NCI-H82 (cell line): ENCODE measurements at places on chromosomes 16 and 17.
A peak's percentile ranks its signal among the peaks of the same experiment; 100 is the strongest.

DNA sequence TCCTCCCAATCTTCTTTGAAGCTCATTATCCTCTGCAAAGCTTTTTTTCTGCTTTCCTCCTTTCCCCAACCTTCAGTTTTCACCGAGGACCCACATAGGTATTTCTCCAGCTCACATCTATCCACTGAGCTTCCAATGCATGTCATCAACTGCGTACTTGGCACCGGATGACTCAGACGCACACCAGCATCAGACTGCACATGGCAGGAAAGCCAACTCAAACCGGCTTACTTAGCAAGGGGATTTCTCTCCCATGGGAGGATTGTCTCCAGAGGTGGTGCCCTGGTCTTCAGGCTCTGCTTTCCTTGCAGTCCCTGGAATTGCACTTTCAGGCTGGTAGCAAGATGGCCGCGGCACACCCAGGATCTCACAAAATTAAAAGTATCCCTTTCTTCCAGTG lies 1.7 kb upstream of the AKTIP start:
- peak; percentile 63 for DNase-seq

GRCh38 chr16:27805828-27806351 lies 255.9 kb downstream of the KATNIP start:
- no peak for DNase-seq

DNA sequence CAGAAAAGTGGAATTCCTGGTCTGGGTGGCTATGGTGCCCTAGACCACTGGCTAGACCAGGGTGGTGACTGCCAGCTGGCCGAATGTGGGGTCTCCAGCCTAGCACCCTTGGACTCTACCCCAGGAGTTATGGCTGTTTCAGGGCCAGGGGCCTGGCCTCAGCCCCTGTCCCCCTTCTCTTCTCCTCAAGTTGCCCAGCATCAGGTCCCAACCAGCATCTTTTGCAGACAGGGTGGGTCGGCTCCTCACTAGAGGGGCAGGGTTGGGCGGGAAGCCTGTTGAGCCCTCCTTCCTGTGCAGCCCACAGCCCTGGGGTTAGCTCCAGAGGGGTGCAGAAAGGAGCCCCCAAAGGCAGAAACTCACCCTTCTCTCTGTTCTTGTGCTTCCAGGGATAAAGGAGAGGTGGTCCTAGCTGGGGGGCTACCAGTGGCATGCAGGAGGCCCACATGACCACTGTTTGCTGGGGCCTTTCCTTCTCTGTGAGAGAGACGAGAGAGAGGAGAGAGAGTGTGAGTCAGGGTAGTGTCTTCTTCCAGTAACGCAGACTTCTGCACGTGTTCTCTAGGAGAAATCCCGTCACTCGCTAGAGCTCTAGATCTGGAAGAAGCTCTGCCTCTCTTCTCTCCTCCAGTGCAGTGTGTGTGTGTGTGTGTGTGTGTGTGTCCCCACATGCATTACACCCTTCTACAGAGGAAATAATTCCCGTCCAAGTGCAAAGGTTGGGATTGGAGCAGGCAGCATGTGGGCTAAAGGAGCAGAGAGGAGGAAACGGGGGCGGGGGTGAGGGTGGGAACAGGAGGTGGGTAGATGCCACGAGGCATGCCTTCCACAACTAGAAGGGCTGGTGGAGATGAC lies 209.4 kb downstream of the SEC14L1 start:
- no peak for DNase-seq

- DNase-seq, result no peak
Measured at GRCh38 chr16:70594569-70594968, 51.8 kb upstream of the IL34 start.

- peak; percentile 44 for DNase-seq
Measured at GRCh38 chr16:54928016-54928356, 2.7 kb upstream of the IRX5 start.

DNA sequence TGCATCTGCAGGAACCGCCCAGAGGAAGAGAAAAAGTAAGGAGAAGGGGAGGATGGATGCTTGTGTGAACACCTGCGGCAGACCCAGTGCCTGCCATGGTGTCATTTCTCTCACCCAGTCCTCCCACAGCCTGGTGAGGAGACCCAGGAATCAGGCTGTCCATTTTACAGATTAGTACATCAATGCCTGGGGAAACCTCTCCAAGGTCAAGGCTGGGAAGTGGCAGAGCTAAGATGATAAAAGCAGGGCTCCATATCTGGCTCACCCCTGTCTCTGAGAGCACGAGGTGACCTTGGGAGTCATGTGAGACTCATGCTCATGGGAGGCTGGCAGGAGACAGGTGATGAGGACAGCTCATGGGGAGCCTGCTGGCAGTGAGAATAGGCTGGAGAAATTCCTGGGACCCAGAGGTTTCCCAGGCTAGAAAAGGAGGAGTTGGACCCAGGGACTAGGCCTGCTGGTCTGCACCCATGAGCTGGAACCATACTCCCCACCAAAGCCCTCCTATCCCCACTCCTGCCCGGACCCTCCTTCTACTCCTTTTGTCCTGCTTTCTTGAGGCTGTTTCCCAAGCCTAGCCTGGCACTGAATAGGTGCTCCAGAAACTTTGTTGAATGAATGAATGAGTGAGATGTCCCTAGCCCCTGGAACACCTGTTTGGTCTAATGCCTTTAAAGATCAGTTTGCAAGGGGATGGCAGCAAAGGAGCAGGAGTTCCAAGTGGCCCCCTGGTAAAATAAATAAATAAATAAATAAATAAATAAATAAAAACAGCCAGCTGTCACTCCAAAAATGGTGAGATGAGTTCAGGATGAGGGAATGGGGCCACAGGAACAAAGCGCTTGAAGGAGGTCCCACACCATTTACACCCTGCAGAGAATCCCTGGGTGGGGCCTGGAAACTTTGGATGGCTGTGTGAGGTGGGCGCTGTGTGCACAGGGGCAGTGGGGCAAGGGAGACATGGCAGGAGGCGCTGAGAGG lies 1.6 kb downstream of the ZNF629 start:
- no peak for DNase-seq

DNA sequence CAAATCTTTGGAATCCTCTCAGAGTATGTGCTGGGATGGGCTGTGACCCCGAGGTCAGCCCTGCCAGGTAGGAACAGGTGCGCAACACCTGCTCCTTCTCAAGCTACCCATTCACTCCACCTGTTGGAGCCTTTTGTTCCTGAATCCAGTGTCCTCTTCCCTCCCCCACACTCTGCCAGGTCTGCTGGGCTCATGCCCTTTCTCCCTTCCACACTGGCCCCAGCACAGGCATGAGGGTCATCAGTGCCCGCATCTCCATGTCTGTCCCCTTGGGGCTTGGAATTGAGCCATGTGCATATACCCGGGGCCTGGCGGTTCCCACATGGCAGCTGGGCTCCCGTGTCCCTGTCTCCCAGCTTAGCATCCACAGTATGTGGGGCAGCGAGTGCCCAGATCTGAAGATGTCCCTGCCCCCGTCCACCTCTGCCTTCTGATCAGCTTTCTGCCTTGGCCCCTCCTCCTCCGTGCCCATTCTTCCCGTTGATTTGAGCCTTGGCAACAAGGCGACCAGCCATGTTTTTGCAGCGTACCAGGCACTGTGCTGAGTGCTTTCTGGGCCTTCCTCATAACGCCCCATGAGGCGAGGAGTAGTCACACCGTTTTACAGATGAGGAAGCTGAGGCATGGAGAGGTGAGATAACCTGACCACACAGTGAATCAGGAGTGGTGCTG lies 102.2 kb downstream of the RAP1GAP2 start:
- no peak for DNase-seq

GRCh38 chr17:78417531-78417909 lies 39.1 kb downstream of the PGS1 start:
- no peak for DNase-seq

DNA sequence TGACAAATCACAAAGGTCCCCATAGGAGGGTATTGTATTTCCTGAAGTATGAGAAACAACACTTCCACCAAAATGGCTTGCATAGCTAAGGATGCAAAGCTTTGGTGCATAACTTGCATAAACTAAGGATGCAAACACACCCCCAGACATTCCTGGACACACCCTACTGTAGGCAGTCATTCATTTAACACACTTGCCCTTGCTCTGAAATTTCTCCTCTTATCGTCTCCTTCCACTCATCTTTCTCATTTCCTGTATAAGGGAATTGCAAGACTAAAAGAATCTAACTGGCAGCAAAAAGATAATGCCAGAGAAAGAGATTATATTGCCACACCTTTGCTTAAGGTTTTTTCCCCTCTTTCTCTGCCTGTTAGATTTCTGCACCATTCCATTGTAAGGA lies 28.3 kb downstream of the CHD9 start:
- DNase-seq, result no peak

DNA sequence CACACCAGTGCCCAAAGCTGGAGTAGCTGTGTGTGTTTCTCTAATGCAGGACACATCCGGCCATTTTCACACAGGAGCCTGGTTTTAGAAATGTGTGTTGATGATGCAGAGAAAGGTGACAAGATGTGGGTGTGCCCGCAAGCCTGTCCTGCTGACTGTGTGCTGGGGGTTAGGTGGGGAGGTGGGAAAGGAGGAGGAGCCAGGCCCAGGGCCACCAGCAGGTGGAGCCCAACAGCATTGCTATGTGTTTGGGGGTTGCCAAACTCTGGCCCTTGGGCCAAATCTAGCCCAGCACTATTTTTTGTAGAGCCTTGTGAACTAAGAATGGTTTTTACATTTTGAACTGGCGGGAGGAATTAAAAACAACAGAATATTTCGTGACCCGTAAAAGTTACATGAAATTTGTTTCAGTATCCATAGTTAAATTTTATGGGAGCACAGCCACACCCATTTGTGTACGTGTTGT lies 61.7 kb upstream of the LGALS9 start:
- peak; percentile 71 for DNase-seq

- no peak for DNase-seq
Measured at GRCh38 chr17:4584917-4585637, 748 bp downstream of the SMTNL2 start.

GRCh38 chr17:67998466-67998865 lies 2.2 kb upstream of the C17orf58 start:
- DNase-seq, result no peak

DNA sequence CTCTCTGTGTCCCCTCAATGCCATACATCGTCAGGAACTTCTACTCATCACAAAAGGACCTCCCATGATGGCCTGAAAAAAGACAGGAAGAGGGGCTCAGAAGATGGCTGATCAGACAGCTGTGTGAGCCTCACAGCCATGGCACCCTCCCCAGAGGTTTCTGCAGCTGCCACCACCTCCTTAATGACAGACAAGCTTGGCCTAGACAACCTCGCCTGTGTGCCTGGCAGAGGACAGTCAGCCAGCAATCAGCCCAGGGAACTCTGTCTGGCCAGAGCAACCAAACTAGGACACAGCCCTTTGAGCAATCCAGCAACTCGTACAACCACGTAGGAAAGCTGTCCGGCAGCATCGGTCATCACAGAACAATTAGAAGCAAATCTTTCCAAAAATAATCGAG lies 54.2 kb upstream of the MED9 start:
- no peak for DNase-seq

GRCh38 chr16:15990902-15991301 lies 41.5 kb downstream of the ABCC1 start:
- peak; percentile 35 for DNase-seq

GRCh38 chr16:3536271-3536731 lies 35.5 kb downstream of the CLUAP1 start:
- no peak for DNase-seq

DNA sequence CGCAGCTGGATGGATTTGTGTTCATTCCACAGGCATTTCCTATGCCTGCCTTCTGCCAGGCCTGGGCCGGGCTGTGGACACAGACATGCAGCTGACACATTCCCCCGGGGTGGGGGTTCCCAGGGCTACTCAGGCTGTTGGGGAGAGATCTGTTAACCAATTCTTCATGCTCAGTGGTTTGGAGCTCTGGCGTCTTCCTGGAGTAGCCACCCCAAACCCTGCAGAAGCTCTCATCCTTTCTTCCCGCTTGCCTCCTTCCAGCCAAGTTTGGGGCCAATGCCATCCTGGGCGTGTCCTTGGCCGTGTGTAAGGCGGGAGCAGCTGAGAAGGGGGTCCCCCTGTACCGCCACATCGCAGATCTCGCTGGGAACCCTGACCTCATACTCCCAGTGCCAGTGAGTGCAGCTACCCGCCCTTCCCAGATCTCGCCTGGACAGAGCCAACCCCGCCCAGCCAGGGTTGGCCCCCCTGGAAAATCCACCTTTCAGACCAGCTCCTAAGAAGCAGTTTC lies 2.6 kb downstream of the ENO3 start:
- DNase-seq, result no peak

- no peak for DNase-seq
Measured at GRCh38 chr17:66947311-66947710, 17.2 kb upstream of the CACNG4 start.

GRCh38 chr16:88377961-88378360 lies 4.8 kb upstream of the ZNF469 start:
- DNase-seq, result no peak

DNA sequence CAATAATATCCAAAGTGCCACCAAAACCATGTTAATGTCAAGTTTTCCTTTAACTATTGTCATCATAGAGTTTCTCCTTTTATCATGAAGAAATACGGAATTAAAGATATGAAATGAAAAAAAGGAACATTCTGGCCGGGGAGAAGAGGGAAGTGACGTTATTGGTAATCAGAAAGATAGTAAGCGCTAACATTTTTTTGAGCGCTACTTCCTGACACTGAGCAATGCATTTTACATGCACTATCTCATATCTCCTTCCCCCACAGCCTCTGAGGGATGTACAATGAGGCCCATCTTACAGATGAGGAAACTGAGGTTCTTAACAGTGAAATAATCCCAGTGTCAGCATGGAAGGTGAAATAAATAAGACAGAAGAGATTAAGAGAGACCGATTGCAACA lies 410.9 kb downstream of the SOX9 start:
- no peak for DNase-seq

DNA sequence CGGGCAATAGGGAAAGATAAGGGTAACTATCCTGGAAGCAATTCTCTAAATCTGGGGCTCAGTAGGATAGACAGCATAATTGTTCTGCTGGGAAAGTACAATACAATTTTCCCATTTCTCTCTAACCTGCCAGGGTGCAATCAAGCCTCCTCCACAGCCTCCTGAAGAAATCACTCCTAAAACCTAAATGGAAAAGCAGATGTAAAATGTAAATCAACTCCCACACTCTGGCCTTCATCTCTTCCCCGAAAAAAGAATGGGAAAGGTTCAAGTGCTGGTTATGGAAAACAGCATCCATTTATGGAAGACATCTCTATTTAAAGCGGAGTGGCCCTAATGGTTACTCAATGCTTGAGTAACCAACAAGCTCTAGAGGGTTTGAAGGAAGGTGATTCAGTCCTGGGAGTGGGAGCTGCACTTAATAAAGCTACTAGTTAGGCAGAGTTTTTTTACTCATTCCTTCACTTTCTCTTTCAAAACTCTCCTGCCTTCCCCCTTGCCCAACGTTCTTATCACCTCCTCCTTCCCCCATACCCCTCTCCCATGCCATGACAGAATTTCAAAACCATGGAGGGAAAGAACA lies 5.1 kb downstream of the MMD start:
- DNase-seq, result peak; percentile 34

GRCh38 chr17:56109836-56110235 lies 43.4 kb upstream of the ANKFN1 start:
- peak; percentile 11 for DNase-seq
